ENCODE measurements at places on chromosomes 4 and X.

DNA sequence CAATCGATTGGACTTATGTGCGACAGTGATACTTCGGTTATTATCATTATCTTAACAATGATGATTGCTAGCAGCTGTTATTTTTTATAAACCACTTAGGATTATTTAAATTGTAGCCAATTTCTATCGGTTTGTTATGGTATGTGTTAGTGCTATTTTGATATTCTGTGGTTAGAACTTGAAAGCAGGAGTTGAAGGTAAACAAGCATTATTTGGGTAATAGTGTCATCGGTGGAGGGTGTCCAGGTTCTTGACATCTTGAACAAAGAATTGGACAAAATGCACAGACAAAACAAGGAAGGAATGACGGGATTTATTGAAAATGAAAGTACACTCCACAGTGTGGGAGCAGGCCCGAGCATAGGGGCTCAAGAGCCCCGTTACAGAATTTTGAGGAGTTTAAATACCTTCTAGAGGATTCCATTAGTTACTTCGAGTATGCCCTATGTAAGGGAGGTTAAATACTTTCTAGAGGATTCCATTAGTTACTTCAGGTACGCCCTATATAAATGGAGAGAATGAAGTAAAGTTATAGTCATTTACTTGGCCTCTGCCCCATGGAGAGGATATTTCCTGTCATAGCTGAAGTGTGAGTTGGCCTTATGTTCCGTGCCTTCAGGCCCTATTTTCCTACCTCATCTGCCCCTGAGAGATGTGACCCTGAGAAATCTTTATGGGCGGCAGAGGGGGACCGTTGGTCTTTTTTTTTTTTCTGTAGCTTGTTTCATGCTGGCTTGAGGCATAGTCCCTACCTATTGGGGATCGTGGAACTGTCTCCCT, 13.1 kb downstream of the MOB1B start:
- DNase-seq, result no peak

DNA sequence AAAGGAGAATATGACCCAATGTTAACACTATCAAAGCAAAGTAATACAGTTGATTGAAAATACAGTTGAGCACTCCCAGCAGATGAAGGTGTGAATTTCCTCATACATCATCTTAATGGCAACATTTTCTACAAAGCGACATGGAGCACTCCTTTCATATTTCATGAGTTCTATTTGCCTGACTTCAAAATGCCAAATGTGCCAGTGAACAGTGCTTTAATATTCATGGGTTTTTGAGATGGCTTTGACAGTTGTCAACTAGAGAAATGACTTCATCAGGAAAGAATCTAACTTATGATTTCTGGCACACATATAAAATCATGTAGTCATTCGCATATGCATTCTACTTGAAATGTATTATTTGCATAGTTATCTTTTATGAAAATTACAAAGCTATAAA, 222.4 kb downstream of the GALNTL6 start:
- DNase-seq, result no peak

DNA sequence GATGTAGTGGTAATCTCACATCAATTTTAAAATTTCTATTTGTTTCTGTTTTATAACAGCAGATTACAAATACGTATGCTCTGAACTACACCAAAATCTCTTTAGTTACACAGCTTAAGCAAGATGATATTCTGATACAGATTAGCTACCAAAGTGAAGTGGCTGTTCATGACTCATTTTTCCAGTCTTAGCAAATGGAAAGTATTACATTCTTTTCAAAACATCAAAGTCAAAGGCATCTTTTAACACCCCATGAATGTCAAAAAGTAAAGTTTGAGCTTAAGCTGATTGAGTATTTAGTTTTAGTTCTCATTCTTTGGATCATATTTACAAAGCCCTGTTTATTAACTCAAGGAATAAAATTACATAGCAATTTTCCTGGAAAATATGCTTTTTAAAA, 6.6 kb upstream of the HPGDS start:
- no peak for DNase-seq

DNA sequence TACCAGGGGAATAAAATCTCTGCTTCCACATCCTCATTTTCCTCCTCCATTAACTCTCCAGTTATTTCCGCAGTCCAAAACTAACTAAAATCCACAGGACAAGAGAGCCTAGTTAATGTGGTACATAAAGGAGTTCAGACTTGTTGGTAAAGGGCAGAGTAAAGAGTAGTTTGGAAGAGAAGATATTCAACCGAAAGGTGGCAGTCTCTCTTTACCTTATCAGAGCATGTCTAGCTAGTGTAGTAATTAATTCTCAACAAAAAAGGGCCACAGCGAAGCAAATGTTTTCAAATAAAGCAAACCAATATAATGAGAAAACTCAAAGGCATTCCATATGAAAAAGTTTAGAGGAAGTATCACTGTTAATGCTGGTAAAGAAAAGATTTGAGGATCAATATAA, 286.5 kb downstream of the GLUD2 start:
- no peak for DNase-seq

DNA sequence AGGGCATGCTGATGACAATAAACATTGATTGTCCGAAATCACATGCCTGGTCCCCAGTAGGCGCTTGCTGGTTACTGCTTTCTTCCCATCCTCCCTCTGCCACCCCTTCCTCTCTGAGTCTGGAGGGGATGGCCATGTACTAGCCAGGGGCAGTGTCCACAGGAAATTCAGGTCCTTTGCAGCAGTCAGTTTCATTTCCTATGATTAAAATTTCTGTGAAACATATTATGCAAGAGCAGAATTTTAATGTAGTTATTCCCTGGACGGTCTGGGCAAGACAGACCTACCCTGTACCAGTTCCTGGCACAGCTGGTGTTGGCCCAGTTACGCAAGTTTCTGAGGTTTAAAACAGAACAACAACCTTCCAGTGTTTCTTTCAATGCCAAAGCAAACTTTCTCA, 28.2 kb upstream of the TLR2 start:
- no peak for DNase-seq

- no peak for DNase-seq
Observed at GRCh38 chrX:35919536-35920309, at the start of gene CFAP47. CFAP47 (plus strand) TSS chrX:35919734; CDS start chrX:35919800, 66 bp downstream.

DNA sequence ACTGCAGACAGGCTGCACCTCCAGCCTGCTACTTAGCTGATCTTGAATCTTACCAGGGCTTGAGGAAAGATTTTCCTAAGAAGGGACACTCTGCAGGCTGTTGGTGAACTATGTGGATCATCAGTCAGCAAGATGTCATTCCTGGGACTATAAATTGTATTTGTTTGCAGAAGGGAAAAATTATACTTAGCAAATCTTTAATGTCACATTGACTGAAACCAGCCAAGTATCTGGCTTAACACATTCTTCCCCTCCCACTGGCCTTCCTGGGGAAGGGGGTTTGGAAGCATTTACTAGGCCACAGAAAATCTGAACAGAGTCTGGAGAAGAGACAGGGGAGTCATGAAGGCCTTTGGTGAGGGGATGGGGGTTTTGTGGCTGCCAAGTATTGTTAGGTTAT, 156.7 kb upstream of the EOLA2 start:
- DNase-seq, result no peak

DNA sequence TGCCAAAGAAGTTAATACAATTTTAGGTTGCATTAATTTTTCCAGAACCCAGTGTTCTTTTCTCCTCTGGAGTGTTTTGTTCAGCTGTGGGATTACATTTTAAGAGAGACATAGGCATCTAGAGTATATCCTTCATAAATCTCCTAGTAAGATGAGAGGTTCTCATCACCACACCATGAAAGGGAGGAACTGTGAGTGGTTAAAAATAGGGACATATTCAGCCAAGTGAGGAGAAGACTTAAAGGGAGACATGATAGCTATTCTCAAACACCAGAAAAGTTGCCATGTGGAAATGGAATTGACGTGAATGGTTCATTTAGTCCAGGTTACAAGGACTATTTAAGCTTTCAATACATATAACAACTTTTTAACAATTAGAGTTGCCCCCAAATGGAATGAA, 6.5 kb upstream of the MRPL1 start:
- no peak for DNase-seq

- DNase-seq, result no peak
Observed at GRCh38 chrX:103414561-103414960, 38.2 kb downstream of the BEX3 start.

DNA sequence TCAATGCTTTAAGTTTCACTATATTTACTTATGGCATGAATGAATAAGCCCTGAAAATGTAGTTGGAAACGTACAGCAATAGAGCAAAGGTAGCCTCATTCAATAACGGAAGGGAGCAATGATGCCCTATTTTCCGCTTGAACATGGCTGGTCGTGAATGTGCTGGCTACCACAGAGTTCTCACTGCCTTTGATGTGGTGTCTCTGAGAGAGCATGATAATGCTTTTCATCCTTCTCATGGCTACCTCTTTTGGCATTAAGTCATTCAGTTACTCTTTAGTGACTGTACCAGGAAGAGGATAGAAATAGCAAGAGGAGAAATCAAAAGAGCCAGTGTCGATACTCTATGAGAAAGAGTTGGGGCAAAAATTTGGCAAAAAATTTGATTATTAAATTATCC, 308.0 kb downstream of the PPP3CA start:
- peak; percentile 33 for DNase-seq

- DNase-seq, result no peak
Observed at GRCh38 chr4:140243278-140243753, 89.3 kb upstream of the MAML3 start.

DNA sequence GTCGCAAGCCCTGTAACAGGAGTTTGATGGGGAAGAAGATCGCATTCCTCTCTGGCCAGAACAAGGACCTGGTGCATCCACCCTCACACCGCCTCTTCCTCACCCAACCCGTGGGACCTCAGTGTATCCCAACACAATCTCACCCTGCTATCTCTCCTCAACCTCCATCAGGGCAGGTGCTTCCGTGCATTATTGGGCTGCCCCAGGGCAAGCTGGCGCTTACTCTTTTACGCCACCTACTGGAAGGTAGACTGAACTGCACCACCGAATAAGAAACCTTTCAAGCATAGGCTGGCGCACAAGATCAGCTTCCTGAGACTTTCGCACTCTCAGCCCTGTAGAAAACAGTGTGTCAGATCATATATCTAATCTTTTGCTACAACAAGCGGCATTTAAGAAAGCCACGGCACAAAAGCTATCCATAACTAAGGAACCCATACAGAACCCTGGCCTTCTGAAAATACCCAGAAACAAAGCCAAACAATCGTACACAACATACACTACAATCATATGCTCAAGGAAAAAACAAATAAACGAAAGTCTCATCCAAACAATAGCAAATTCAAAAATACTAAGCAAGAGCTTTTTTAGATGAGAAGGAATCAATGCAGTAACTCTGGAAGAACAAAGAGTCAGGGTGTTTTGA, 209.3 kb downstream of the UGT8 start:
- no peak for DNase-seq

GRCh38 chrX:41475191-41475590, 28.0 kb downstream of the NYX start:
- no peak for DNase-seq

- DNase-seq, result no peak
Observed at GRCh38 chr4:182465979-182466378, 222.8 kb downstream of the TENM3 start.

DNA sequence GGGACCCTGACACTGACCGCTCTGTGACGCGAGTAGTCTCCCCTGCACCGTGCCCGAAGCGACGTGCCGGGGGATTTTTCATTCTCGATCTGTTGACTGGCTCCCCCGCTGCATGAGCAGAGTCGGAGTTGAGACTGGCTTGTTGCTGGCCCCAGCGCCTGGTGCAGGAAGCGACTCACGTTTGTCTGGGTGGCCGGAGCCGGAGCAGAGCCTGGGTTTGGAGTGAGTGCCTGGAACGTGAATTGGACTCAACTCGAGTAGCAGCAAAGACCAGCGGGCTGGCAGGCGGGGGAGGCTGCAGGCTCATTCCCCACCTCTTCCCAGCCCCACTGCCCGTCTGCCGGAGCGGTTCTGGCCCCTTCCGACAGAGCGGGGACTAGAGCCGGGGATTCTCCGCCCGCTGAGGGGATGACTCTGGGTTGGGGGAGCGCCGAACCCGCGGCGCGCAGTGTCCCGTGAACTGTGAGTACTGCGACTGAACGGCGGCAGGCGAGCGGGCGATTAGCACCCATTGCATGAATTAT, 554 bp downstream of the PCDH7 start:
- no peak for DNase-seq

GRCh38 chrX:123489011-123489410, 243.8 kb downstream of the THOC2 start:
- DNase-seq, result no peak

DNA sequence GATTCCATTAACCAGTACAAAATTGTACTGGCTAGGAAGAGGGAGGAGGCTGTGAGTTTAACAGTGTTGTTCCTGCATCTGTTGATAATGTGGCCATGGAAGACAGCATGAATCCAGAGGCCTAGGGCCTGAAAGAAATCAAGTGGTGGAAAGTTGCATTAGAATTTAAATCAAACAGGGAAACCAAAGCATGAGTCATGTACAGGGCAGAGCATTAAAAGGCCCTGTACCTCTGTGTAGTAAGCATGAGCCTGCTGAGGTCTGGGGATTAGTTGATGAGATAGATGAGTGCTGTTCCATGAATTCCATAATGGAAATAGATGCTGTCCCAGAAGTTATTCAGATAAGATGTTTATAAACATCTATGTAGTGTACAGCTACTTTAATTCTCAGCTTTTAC, 58.3 kb downstream of the MID1IP1 start:
- no peak for DNase-seq

DNA sequence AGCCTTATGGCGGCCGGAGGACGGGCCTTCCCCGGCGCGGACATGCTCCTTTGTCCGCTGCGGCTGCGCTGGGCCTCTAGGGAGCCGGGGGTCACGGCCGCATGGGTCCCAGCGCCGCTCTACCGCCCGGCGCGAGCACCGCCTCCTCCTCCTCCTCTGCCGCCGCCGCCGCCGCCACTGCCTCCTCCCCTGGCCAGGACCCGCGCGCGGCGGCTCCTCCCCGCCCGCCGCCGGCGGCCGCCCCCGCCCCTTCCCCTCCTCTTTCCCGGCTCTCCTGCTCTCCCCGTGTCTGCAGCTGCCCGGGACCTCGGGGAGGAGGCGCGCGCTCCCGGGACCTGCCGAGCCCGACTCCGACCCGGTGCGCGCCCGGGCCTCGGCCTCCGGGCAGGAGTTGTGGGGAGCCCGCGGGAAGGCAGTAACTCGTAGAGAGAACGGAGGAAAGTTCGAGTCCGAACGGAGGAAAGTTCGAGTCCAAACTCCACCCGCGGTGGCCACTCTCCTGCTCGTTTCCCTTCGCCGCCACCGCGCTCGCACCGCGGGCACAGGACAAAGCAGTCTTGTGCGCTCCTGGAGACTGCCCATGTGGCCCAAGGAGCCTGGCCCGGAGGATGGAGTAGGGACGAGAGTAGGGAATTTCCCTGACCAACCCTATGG, at the start of gene ADGRA3:
Gene ADGRA3, minus strand, starts transcription at position 179 of the 654 bp plus-strand sequence. CDS start 282 bp downstream, outside the sequence.
- DNase-seq, result no peak

DNA sequence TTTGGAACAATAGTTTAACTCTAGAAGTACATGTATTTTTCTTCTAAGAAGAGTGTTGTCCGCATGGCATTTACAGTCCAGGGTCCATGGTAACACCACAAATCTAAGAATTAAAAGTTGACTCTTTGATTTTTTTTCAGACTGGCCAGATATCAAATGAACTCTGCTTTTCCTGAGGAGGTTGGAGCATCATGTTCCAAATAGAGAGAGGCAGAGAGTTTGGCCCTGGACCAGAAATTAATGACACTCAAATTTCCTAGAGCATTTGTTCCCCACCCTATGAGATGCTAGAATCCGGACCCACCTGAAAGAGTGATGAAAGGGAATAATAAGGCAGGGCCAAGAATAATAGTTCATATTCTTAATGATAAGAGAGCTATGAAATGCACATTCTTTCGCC, 47.0 kb upstream of the NAP1L5 start:
- DNase-seq, result no peak

GRCh38 chrX:132875650-132876522, 82.5 kb downstream of the HS6ST2 start:
- DNase-seq, result no peak

GRCh38 chr4:42436928-42437565, 39.8 kb downstream of the SHISA3 start:
- DNase-seq, result no peak

- no peak for DNase-seq
Observed at GRCh38 chr4:128635955-128636560, 173.4 kb upstream of the JADE1 start.
